ENCODE measurements at places on chromosomes 12 and 14.

DNA sequence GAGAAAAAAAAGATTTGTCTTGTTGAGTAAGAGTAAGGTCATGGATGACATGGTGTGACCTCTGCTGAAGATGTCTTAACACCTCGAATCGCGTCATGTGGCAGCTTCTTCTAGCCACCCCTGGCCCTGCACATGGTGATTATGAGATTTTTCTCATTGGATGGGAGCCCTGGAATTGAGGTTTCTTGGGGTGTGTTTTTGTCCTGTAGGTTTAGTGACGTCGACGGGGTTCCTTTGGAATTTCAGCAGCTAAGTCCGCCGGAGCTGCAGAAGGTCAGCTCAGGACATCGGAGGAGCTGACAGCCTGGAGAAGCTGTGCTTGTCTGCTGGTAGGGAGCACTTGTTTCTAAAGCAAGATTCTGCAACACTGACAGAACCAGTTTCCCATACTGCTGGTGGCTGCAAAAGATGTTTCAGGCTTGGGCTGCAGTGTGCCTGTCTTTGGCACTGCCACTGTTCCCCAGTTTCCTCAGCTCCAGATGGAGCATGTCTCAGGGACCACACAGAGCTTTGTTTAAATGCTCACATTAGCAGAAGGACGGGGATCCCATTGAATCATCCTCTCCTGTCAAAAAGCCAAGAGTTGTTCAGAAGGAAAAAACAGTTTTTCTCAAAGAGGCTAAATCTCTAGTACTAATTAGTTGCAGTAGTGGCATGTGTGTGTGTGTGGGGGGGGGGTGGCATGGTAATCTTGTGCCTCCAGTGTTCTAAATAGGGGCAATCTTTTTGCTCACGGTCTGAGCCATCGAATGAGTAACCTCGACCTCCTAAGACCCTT lies 5.2 kb upstream of the FOS start:
- DNase-seq, result no peak

DNA sequence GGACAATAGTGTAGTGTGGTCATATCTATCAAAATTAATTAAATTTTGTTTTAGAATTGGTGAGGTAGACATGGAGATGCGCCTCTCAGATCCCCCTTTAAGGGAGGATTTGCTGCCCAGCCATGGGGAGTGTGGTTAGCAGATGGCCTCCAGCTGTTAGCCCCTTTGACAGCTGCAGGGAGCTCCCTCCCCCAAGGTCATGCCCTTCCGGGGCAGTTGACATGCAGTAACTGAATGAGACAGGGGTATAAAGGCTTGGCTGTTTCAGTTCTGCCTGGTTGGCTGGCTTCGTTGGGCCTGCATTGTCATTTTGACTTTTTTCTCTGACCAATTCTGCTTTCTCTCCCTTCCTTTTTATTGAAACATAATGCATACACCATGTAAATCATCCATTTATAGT lies 291.5 kb upstream of the SRRM4 start:
- no peak for DNase-seq

DNA sequence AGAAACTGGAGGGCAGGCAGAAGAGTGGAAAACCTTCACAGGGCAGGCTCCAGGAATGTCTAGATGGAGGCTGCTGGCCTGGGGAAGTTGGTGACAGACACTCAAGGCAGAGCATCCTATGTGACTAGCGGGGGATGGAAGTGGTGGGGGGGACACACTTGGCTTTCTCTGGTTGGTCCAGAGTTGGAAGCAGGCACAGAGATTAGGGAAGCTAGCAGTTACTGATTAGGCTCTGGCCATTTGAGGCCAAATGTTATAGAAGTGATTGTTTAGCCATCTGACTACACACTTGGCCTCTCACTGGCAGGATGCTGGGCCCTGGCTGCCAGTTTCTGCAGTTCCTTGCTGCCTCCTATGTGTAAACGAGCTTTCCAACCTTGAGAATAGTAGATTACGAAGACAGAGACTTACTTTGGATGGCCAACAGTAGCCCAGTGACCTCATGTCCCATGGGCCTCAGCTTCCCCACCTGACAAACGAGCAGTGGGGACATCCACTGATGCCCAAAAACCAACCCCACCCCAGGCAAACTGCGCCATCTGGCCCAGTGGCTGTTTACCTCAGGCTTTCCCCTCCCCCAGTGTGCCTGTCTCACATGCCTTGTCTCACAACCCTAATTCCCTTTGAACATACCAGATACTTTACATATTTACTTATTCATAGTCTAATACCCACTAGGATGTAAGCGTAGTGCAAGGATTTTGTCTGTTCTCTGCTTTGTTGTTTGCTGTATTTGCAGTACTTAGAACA lies 102.7 kb downstream of the PAPLN start:
- no peak for DNase-seq

DNA sequence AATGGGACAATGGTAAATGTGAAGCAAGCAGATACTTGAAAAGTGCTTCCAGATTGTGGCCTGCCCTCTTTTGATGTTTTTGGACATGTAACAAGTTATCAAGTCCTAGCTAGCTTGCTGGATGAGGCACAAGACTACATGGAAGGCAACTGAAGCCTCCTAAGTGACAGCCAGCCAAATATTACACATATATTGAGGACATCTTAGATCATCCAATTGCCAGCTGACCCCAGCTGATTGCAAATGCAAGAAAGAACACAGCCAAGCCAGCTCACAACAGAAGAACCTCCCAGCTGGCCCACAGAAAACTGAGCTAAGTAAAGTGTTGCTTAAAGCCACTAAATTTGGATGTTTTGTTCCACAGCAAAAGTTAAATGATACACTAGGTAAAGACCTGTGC lies 156.9 kb downstream of the SRGAP1 start:
- DNase-seq, result no peak

- no peak for DNase-seq
Measured at GRCh38 chr12:31750747-31751039, 21.9 kb upstream of the AMN1 start.

- DNase-seq, result no peak
Measured at GRCh38 chr12:63967358-63968145, 123.1 kb downstream of the SRGAP1 start.

DNA sequence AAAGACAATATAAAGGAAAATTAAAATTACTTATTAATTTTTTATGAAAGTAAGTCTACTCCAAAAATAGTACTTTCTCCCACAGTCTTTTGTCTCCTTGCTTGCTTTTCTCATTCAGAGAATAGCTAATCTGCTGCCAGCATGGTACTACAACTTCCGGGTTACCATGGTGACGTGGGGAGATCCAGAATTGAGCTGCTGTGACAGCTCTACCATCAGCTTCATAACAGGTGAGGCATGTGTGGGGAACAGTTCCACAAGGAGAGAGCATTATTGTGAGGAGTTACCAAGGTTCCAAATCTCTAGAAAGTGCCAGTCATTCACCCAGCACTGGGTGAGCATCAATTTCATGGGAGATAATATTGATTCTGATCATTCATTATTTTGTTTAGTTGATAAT lies 197.8 kb downstream of the PTPRO start:
- DNase-seq, result no peak

- DNase-seq, result no peak
Measured at GRCh38 chr14:104999361-104999760, 13.8 kb downstream of the CLBA1 start.

DNA sequence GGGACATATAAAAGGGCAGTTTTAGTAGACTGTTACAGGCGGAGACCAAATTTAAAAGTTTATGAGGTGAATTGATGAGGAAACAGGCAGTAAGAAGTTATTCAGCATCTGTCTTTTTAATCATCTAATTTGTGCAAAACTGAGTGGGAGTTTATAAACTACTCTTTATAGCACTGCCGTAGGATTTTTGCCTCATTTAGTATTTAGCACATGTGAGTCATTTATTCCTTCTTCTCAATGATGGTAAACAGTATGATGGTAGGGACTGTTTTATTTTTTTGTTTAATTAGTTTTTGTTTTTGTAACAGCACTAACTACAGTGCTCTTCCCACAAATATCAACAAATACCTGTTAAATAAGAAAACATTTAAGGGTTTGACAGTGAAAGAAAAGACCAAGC lies 20.6 kb downstream of the TOGARAM1 start:
- no peak for DNase-seq

DNA sequence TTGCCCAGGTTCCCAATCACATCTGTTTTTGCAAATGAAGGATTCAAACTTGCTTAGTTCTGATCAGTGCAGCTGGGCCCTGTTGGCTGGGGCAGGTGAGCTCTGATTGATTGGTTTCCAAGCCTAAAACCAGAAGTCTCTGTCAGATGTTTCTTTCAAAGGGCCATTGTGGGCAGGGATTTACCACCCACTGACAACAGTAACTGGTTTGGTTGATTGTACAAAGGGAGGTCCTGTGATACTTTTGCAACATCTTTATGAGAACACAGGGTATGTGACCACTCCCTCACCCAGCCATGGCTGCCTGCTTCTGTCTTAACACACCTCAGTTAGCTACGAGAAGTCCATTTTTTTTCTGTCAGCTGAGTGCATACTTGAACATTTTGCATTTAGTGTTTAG lies 184.1 kb downstream of the FLRT2 start:
- DNase-seq, result no peak

GRCh38 chr14:50733494-50733893 lies 65.4 kb upstream of the SAV1 start:
- DNase-seq, result no peak

DNA sequence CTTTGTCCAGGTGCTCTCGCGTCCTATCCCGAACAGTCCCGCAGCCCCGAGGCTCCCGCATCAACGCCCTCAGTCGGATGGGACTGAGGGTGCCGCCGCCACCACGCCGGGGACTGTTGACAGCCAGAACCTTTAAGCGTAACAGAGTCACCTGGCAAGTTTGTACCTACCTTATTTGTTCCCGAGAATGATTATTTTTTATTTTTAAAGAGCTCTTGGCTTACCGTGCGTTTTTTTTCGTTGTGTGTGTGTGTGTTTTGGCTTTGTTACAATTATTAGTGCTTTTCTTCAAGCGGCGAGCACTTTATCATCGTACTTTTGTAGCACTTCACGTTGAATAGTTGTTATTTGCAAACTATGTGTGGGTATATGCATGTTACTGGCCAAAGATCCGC lies 463 bp downstream of the COA8 start:
- no peak for DNase-seq

DNA sequence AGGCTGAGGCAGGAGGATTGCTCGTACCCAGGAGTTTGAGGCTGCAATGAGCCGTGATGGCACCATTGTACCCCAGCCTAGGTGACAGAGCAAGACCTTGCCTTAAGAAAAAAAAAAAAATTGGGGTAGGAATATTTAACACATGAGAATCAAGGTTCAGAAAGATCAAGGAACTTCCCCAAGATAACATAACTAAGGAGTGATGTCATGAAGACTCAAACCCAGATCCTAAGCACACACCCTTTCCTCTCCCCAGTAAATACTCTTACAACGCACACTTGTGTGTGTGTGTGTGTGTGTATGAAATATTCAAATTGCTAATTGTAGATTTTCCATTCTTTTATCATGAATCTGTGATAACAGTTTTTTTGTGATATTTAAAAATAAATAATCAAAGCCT lies 90.6 kb upstream of the NUDT4 start:
- DNase-seq, result no peak

Data from NCI-H1092 (cell line).